ENCODE measurements at places on chromosomes 12 and 14. TPM values are rescaled to one million over a fixed set of nuclear protein-coding genes. Genes with fewer than 3 reads are reported as not detected.

Gene NOS1
- total RNA-seq: not detected

Gene LRRC10
- total RNA-seq: not detected

DNA sequence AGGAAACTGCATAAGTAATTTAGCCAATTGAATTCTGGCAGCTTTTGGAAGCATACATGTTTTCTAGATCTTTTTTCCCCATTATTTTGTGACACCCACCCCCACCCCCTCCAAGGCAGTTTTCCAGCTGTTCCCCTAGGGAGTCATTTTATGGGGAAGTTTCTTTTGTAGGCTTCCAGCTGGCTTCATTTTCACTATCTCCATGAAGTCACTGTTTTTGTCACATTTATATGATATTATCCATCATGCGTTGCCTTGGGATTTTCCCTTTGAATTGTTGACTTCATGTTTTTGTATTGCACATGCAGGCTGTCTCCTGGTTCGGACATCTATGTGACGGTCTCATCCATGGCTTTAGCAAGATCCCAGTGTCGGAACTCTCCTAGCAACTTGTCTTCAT is 233.6 kb upstream of the RGS6 start:
- H3K4me1 ChIP-seq: peaks cover 39% of the 10 kb centered on the region
- H3K27me3 ChIP-seq: no peaks in the 10 kb centered on the region
- no peak overlapping the region for H3K4me3 ChIP-seq
- H3K36me3 ChIP-seq: peaks cover 28% of the 10 kb centered on the region
- no peak for DNase-seq
- H3K27ac ChIP-seq: no peak overlapping the region

GRCh38 chr12:102343361-102344121 is 136.8 kb downstream of the IGF1 start:
- no peaks in the 10 kb centered on the region for H3K36me3 ChIP-seq
- H3K4me1 ChIP-seq: no peaks in the 10 kb centered on the region
- H3K4me3 ChIP-seq: no peak overlapping the region
- H3K27ac ChIP-seq: no peak overlapping the region

GRCh38 chr14:49999146-49999761 is 106.4 kb downstream of the ARF6 start:
- H3K4me1 ChIP-seq: peaks cover 71% of the 10 kb centered on the region
- DNase-seq: peak; percentile 95
- peak overlapping the region; percentile 92 for H3K27ac ChIP-seq
- no peaks in the 10 kb centered on the region for H3K27me3 ChIP-seq
- H3K36me3 ChIP-seq: no peaks in the 10 kb centered on the region
- H3K4me3 ChIP-seq: peak overlapping the region; percentile 44

Measured in GM23248 (cell line).